ENCODE measurements at places on chromosomes 3 and 15.

- no peak for DNase-seq
Observed at GRCh38 chr3:134796281-134797056, 1.4 kb downstream of the EPHB1 start.

DNA sequence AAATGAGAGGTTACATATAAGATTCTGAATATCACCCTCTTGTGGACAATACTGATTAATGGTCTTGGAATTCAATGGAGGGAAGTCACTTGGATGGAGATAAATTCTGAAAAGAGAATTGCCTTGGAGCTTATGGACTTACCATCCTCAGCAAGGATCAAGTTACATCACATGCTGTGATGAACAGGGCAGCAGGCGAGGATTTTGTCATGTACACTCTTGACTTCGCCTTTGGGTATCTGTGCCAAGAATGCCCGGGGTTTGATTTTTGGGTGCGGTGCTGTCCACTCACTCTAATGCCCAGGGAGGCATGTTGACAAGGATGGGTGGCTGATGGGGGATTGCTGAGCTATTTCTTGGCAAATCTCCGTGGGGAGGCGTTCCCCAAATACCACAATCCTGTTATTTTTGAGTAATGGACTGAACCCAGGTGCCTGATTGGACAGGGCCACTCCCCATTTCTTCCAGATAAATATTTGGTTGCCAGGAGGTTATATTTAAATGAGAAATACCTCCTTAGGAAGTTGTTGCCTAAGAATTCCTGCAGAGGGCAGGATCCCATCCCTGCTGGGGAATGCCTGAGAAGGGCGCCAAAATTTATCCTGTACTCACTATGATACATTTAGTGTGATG lies 96.3 kb downstream of the TPRG1 start:
- DNase-seq: no peak

DNA sequence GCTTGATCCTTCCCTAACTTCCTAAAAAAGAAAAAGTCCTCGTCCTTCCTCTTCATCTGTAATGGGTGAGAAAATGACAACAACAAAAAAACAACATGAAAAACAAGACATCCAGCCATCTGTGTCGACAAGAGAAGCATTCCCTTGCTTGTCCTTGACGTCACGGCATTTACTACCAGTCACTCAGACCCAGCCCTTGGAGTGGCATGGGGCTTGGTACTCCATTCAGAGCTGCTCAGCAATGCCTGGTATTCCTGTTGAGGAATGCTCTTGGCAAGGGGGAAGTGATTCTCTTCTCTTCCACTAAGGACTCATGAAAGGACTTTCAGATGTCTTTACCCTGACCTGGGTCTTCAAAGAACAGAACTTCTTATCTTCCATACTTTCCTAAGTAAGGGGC lies 339.7 kb upstream of the RASGRP1 start:
- no peak for DNase-seq

DNA sequence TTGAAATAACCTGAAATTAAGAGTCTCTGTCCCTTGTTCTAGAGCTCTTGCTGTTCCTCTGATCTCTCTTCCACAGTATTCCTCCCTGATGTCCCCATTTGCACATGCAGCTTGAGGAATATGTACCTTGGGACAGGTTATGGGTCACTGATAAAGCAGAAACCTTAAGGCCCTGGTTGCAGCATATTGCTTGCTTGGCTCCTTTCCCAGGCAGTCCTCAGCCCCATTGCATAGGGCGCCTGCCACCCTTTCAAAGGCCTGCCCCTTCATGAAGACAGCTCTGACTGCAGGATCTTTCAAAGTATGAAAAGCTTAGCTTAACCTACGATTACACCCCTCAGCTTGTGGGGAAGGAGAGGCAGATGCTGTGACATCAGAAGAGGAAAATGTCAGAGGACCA lies 51.6 kb downstream of the WDR76 start:
- no peak for DNase-seq

- no peak for DNase-seq
Observed at GRCh38 chr3:188635258-188636042, 481.5 kb downstream of the LPP start.

DNA sequence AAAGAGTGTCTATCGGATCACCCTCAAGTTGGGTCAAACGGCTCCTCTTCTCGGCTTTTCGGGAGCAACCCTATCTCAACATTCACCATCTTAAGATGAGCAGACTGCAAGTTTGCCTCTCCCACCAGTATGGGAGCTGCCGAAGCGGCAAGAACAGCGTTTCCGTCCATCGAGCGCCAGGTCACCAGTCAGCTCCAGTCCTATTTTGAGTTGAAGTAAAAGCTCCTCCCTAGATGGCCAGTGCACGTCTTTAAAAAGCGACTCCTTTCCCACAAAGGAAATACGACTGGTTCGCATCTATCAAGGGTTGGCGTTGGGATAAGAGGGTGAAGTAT lies 369 bp upstream of the U2SURP start:
- no peak for DNase-seq

DNA sequence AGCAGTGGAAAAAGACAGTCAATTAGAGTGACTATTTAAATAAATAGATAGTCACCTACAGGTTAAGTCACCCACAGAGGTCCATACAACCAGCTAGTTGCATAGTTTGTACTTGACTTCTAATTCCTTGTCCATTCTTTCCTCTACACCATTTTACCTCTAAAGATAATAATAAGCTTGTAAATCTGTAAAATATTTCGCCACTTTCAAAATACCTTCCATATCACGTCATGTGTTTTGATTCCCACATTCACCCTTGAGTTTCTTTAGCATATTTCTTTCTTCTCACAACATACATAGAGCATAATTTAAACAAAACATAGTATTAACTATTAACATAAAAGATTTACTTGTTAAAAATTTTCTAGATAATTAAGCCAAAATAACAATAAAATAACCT lies 689.6 kb downstream of the MECOM start:
- no peak for DNase-seq

DNA sequence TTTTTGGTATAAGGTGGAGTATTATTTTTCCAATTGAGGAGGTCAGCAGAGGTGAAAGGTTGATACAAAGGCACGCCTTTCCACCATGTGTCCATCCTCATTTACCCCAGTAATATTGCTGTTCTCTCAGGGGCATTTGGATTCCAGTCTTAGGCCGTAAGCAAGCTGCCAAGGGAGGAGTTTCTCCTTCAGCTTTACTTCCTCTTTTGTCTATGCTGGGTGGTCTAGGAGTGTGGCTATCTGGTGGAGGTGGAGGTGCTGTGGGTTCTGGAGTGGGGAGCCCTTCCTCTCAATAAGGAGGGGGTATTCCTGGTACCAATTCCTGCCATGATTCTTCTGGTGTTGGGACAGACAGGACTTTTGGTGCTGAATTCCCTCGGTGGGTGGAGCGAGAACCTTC lies 340.6 kb downstream of the KCNH8 start:
- no peak for DNase-seq

GRCh38 chr3:194671511-194671899 lies 486 bp downstream of the LSG1 start:
- no peak for DNase-seq
